Vagina (tissue), 2 donors: ENCODE measurements at places on chromosomes 6 and 20. TPM values are rescaled to one million over a fixed set of nuclear protein-coding genes. Genes with fewer than 3 reads are reported as not detected.
A peak's percentile ranks its signal among the peaks of the same experiment; 100 is the strongest.

GRCh38 chr6:104896914-104897313, 37.2 kb upstream of the HACE1 start:
- H3K4me3 ChIP-seq = no peak overlapping the region
- DNase-seq = no peak
- H3K36me3 ChIP-seq = no peaks in the 10 kb centered on the region
- no peak overlapping the region for H3K27ac ChIP-seq

DNA sequence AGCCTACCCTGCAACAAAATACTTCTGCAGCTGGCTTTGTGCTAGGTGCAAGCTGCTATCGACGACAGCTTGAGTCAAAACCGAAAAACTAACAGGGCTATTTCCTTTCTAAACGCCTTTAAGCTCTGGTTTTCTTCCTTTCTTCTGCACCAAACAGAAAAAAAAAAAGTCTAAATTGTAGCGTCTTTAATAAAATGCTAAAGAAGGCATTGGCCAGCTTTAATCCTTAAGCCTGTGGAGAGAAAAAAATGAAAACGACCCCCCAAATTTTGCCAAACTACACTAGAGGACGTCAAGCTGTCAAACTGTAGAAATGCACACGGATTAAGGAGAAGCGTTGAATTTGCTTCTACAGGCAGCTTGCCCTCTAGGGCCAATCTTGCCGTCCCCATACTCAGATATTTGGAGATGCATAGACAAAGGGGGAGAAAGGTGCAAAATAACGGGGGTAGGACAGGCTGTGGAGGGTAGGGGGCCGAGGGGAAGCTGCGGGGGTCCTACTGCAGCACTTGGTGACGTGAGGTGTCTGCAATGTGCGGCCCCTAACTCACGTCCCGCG, 1.4 kb upstream of the NRN1 start:
- H3K4me1 ChIP-seq = peaks cover 51% of the 10 kb centered on the region
- no peaks in the 10 kb centered on the region for H3K36me3 ChIP-seq
- DNase-seq = no peak
- H3K4me3 ChIP-seq = peak overlapping the region; percentile 42

DNA sequence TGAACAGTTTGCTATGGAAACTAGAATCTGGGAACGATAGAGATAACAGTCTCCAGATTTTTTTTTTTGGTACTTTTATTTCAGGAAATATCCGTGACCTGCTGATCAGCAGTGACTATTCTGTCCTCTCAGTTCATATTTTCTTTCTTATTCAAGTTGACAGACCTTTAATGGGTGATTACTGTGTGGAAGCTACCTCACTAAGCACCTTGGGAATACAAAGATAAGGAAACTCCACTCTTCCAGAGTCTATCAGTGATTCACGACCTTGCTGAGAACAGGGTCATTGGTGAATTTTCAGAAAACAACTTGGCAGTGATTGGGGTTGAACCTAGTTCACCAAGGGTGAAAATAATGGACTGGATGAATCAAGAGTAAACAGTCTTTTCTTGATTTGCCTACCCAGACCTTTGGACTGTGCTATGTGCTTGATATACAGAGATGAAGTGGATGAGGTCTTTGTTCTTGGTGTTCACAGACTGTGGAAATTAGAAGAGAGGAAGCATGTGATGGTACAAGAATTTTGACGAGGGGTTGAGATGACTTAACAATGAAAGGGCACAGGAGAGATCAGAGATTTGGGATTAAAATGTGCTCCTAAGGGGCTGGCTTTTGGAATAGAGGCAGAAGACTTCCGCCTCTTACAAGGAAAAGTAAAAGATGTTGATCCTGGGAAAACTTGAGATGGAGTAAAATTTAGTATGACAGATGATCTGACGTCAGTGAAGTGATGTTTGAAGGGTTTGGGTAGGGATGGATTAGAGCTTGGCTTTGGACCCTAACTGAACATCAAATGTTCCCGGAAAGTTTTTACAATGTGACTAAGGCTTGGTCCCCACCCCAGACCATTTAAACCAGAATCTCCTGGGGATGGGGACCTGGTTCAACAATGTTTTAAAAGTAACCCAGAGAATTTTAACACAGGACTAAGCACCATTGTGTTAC, 1.2 kb downstream of the KAT14 start:
- H3K4me3 ChIP-seq = peak overlapping the region; percentile 82
- H3K4me1 ChIP-seq = peaks cover 33% of the 10 kb centered on the region
- no peak for DNase-seq
- H3K36me3 ChIP-seq = no peaks in the 10 kb centered on the region
- H3K27me3 ChIP-seq = no peaks in the 10 kb centered on the region
- H3K27ac ChIP-seq = peak overlapping the region; percentile 85

DNA sequence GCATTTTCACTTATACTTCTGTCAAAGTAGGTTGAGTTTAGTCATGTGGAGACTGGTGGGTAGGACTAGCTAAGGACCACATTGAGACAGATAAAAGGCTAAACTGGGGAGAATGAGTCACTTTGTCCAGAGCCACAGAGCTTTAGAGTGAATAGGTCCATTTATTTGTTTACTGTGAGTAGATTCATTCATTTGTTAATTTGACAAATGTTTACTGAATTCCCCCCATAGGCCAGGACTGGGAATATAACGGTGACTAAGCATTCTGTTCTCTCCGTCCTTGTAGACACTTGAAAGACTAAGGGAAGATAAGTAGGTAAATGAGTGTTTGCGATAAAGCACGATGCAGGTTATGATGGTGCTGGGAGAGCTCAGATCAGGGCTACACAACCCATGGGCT, 699.7 kb upstream of the ID4 start:
- H3K4me3 ChIP-seq = no peak overlapping the region
- no peak overlapping the region for H3K27ac ChIP-seq
- no peaks in the 10 kb centered on the region for H3K27me3 ChIP-seq
- no peaks in the 10 kb centered on the region for H3K4me1 ChIP-seq

- peaks cover 29% of the 10 kb centered on the region for H3K4me1 ChIP-seq
- DNase-seq = no peak
- H3K27me3 ChIP-seq = no peaks in the 10 kb centered on the region
Measured at GRCh38 chr20:48787861-48788375, 39.9 kb downstream of the PREX1 start.

DNA sequence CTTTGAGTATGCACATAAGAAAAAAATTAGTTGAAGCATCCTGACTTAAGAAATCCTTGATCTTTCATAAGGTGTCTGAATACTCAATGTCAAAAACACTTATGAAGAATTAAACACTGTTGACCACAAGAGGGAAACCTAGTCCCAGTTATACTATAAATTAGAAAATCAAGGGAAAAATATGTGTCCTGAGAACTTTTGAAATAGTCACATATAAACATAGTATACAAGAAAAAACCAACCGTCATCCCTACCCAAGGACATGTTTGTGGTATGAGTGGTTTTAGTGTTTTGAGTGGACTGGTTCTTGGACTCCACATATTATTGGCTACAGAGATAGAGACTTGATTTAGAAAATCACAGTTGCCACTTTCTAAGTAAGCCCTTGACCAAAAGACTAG, 7.6 kb upstream of the HLA-DRA start:
- no peak overlapping the region for H3K4me3 ChIP-seq
- DNase-seq = no peak
- H3K27me3 ChIP-seq = no peaks in the 10 kb centered on the region
- H3K36me3 ChIP-seq = no peaks in the 10 kb centered on the region
- no peaks in the 10 kb centered on the region for H3K4me1 ChIP-seq
- no peak overlapping the region for H3K27ac ChIP-seq

GRCh38 chr6:129711271-129711631, 1.3 kb upstream of the ARHGAP18 start:
- H3K36me3 ChIP-seq = no peaks in the 10 kb centered on the region
- peaks cover 28% of the 10 kb centered on the region for H3K4me1 ChIP-seq
- no peaks in the 10 kb centered on the region for H3K27me3 ChIP-seq
- no peak for DNase-seq

DNA sequence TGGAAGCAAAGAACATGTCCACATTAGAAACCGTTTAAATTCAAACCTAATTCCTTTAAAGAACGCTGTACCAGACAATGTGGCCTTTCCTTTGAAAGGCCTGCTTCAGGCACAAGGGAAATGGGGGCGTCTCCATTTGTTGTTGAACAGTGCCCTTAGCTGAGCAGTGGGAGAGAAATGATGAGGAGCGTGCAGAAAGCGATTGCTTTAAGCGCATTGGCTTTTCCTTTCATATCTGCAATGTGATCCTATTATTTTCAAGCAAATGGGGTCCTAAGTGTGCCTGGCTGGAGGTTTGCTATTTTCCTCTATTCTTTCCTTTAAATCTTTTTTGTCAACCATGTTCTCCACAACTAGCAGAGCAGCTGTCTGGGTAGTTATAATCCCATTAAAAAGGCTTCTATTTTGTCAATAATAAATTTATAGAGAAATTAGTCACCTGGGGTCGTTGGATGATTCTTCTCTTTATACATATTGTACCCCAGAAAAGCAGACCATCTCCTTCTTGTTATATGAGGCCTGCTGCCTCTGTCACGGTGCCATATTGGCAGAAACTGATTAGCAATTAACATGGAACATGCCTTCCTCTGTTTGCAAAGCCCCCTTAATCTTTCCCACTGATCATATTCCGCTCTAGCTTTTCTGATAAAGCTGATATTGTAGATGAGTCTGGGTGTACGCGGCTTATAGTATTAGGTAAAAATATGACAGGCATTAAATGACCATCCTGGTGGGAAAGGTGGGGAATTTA, 151.1 kb upstream of the JAG1 start:
- H3K36me3 ChIP-seq = no peaks in the 10 kb centered on the region
- H3K4me3 ChIP-seq = no peak overlapping the region
- no peaks in the 10 kb centered on the region for H3K27me3 ChIP-seq
- DNase-seq = no peak

- no peak overlapping the region for H3K27ac ChIP-seq
- H3K4me3 ChIP-seq = no peak overlapping the region
- H3K27me3 ChIP-seq = no peaks in the 10 kb centered on the region
Measured at GRCh38 chr6:83308833-83309232, 115.7 kb downstream of the RWDD2A start.

DNA sequence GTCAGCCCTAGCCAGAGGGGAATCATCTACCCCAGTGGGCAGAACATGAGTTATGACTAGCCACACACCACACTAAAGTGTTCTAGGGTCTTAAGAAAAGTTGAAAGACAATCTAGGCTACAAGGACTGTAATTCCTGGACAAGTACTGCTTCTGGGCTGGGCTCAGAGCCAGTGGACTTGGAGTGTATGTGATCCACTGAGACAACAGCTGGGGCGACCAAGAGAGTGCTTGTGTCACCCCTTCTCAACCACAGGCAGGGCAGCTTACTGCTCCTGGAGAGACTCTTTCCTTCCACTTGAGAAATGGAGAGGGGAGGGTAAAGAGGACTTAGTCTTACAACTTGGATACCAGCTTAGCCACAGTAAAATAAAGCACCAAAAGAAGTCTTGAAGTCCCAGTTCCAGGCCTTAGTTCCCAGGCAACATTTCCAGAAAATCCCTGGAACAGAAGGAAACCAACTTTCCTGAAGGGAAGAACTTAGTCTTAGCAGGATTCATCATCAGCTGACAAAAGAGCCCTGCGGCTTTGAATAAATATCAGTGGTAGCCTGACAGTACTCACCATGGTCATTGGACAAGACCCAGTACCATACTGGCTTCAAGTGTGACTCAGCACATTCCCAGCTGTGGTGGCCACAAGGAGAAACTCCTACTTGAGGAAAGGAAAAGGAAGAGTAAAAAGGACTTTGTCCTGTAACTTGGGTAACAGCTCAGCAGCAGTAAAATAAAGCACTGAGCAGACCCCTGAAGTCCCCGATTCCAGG, 355.1 kb upstream of the ADGRB3 start:
- no peak overlapping the region for H3K27ac ChIP-seq
- DNase-seq = no peak
- H3K4me3 ChIP-seq = no peak overlapping the region
- H3K4me1 ChIP-seq = no peaks in the 10 kb centered on the region

DNA sequence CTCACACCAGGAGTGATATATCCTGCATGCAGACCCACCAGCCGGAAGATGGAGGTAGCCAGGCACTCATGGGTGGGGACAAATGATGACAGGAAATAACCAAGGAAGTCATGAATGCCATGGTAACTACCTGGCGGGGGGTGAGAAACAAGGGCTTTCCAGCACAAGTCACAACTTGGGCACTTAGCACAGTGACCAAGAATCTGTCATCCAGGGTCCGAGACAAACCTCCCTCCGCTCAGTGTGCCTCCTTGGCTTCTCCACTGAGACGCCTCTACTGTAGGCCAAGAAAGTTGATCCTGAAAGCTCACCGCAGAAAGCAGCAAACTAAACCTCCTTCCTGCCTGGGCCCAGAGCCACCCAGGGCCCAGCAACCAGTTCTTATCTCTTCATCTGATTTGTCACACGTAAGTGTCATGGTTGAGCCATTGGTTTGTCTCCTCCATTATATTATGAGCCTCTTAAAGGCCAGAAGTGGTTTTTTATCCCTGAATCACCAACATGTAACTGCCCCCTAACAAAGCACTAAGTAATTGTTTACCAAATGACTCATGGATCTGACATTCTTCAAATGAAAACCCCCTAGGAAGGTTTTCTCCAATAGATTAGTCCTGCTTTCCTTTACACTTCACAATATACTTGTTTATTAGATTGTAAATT, 84.3 kb upstream of the TAB2 start:
- peaks cover 29% of the 10 kb centered on the region for H3K4me1 ChIP-seq
- no peak overlapping the region for H3K4me3 ChIP-seq
- H3K27me3 ChIP-seq = no peaks in the 10 kb centered on the region
- H3K27ac ChIP-seq = peak overlapping the region; percentile 14
- no peaks in the 10 kb centered on the region for H3K36me3 ChIP-seq

- H3K27me3 ChIP-seq = no peaks in the 10 kb centered on the region
- H3K4me3 ChIP-seq = no peak overlapping the region
- no peak for DNase-seq
- no peaks in the 10 kb centered on the region for H3K36me3 ChIP-seq
Measured at GRCh38 chr6:134287859-134288537, 29.9 kb downstream of the SGK1 start.

- H3K27me3 ChIP-seq = no peaks in the 10 kb centered on the region
- H3K27ac ChIP-seq = no peak overlapping the region
- no peaks in the 10 kb centered on the region for H3K36me3 ChIP-seq
- H3K4me3 ChIP-seq = no peak overlapping the region
- peaks cover 7% of the 10 kb centered on the region for H3K4me1 ChIP-seq
Measured at GRCh38 chr6:150685860-150686259, 86.2 kb downstream of the PLEKHG1 start.

The SLC35D3 gene
- total RNA-seq = not detected

The BTN1A1 gene
- not detected for total RNA-seq

The SLC22A2 gene
- not detected for total RNA-seq

The MAP7 gene
- 9.3 TPM for total RNA-seq

The TTLL9 gene
- not detected for total RNA-seq

The DPPA5 gene
- not detected for total RNA-seq
